Skeletal muscle cell (primary cell): ENCODE measurements at places on chromosomes 16 and 17.

GRCh38 chr16:78228704-78229103 is 129.2 kb downstream of the WWOX start:
- no peak for DNase-seq

- no peak for DNase-seq
Observed at GRCh38 chr16:50505115-50505514, 43.1 kb upstream of the NKD1 start.

GRCh38 chr17:73397856-73398540 is 86.2 kb upstream of the CDC42EP4 start:
- DNase-seq = no peak

DNA sequence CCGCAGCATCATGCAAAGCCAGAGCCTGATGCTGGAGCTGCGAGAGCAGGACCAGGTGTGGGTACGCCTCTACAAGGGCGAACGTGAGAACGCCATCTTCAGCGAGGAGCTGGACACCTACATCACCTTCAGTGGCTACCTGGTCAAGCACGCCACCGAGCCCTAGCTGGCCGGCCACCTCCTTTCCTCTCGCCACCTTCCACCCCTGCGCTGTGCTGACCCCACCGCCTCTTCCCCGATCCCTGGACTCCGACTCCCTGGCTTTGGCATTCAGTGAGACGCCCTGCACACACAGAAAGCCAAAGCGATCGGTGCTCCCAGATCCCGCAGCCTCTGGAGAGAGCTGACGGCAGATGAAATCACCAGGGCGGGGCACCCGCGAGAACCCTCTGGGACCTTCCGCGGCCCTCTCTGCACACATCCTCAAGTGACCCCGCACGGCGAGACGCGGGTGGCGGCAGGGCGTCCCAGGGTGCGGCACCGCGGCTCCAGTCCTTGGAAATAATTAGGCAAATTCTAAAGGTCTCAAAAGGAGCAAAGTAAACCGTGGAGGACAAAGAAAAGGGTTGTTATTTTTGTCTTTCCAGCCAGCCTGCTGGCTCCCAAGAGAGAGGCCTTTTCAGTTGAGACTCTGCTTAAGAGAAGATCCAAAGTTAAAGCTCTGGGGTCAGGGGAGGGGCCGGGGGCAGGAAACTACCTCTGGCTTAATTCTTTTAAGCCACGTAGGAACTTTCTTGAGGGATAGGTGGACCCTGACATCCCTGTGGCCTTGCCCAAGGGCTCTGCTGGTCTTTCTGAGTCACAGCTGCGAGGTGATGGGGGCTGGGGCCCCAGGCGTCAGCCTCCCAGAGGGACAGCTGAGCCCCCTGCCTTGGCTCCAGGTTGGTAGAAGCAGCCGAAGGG is 24.2 kb downstream of the C1QTNF1 start:
- DNase-seq = no peak

GRCh38 chr16:48052731-48053417 is 102.9 kb downstream of the ABCC12 start:
- DNase-seq = no peak

DNA sequence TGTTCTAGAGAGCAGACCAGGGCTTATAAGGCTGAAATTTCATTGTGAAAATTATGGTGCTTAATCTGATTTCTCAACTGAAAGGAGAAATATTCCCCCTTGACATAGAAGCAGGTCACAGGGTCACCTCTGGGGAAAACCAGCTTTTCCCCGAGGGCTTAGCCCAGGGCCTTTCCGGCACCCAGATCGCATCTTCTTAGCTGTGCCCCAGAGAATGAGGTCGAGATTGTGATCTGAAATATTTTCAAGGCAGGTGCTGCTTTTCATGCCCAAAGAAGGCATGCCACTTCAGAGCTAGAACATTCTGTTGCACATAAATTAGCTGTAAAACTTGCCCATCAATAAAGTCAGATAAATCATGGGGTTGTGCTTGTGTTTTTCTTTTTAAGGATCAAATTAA is 25.4 kb upstream of the ARHGAP17 start:
- no peak for DNase-seq

GRCh38 chr17:64063088-64063487 is 42.7 kb upstream of the ICAM2 start:
- DNase-seq = no peak
